ENCODE measurements at places on chromosomes 5 and 9.

DNA sequence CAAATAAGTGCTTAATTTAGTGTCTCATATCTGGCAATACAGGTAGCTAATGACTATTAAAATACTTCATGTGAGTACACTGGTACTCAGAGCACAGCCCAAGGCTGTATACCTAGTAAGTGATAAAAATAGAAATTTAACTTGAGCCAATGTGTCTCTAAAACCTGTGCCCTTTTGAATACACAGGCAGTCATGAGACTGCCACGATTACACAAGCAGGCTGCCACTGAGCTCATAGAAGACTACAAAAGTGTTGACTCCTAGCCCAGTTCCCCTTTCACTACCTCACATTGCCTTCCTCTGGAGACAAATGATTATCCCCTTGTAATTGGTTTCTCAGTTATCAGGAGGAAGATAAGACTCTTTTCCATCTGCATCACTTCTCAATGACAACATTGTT is 66.3 kb upstream of the PAPPA start:
- DNase-seq, result no peak

DNA sequence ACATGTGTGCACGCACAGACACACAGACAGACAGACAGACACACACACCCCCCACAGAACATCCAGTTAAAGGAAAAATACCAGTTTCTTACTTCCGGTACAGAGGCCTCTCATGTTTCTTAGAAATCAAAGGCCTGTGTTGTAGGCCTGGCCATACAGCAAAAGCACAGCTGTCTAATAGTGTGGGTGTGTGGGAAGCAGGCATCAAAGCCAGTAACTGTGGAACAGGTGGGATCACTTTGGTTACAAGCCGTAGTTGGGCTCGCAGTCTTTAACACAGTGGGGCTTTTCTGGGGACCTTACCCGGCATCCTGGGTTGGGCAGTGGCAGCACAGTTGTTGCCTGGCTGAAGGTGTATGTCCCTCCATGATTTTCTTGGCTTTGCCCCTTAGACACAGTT is 55.2 kb downstream of the FBXL7 start:
- no peak for DNase-seq

- DNase-seq, result no peak
These were observed 399.5 kb upstream of the TNC start for GRCh38 chr9:115517335-115518075.

DNA sequence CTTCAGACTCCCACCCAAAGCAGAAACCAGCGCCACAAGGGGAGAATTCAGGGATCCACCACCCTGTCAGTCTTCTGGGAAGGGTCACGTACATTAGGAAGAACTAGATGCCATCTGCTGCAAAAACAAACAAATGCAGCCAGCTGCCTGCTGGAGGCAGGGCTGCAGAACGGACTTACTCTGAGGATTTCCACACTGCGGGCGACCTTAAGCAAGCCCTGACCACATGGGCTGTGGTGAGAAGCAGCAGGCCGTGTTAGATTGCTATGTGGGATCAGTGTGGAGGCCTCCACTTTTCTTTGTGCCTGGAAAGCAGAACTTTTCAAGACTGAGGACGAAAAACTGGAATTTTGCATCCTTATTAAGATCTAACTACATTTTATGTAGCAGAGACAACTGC is 13.4 kb upstream of the LTC4S start:
- no peak for DNase-seq

- DNase-seq, result peak; percentile 86
These were observed 7.7 kb upstream of the CFAP157 start for GRCh38 chr9:127698985-127699670.

- DNase-seq, result no peak
These were observed 475.7 kb downstream of the ENC1 start for GRCh38 chr5:74164725-74165235.

DNA sequence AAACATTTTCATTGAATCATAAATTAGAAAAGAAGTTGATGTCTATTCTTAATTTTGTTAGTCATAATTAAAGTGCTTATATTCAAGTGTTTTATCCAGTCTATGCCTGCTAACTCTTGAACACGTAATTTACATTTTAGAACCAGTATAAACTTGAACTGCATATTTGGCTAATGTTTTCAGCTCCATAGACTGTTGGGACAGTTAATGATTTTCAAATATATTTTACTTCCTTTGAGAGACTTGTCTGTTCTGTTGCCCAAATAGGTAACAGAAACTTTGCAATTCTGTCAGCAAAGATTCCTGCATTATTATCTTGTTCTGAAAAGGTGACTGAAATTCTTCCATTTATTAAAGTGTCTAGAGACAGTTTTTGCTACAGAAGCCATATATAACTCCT is 7.8 kb downstream of the ITGA2 start:
- no peak for DNase-seq

DNA sequence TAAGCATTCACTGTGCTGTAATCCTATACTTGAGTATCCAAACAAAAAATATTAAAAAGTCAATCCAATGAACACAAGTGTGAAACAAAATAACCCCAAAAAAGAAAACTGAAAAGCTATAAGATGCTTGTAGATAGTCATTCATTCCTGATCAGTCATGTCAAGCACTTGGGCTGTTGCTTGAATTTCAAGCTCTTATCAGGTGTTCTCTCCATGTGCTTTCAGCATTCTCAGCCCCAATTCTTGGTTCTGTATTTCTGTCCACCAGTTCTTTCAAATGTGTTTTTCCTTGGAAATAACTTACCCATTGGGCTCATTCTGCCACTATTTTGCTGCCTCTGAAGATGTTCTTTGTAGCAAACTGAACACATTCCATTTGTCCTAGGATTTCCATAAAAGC is 4.7 kb downstream of the ZFAND5 start:
- no peak for DNase-seq

DNA sequence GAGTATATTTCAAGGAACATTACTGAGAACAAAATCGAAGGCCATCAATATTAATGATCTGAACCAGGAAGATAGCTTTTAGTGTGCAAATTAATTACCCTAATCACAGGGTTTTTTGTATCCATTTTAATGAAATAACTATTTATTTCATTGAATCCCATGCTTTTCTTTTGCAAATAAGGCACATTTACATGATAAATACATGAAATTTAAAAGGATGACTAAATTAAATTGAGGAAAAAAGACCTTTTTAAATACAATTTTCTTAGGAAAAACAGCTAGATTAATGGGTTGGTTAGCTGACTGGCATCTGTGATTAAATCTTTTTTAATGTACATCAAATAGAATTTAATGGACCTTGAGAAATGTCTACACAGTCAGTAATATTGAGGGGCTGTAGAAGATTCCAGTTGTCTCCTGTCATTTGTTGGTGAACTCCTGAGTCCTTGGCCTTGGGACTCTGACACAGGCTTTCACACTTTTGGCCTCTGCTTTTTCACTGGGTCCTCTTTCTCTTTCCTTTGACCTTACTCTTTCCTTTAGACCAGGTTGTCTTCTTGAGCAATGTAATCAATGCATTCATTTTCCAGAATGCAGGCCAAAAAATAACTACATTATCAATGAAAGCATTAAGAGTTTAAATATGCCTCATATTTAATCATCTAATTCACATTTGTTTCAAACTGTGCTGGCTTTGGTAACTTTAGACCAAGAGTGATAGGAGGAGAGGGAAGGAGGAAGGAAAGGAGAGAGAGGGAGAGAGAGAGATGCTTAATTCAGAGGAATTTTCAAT is 511.5 kb downstream of the ZNF608 start:
- no peak for DNase-seq

GRCh38 chr9:120886490-120886967 is 9.5 kb upstream of the PHF19 start:
- DNase-seq, result no peak

GRCh38 chr9:129511285-129511900 is 109.5 kb downstream of the C9orf50 start:
- no peak for DNase-seq
